RPMI7951 (cell line): ENCODE measurements at places on chromosomes 11 and 22. TPM values are rescaled to one million over a fixed set of nuclear protein-coding genes. Genes with fewer than 3 reads are reported as not detected.

OR8A1 gene
- not detected in 2 replicates for total RNA-seq

TREH gene
- total RNA-seq = not detected in 2 replicates

SMTN gene
- 53.9 and 72.3 TPM in 2 replicates for total RNA-seq

TRPM5 gene
- not detected in 2 replicates for total RNA-seq

C11orf52 gene
- total RNA-seq = not detected in 2 replicates

MMP13 gene
- 0.12 TPM in 1 of 2 replicates, not detected in the other for total RNA-seq

OR8G5 gene
- not detected in 2 replicates for total RNA-seq
